ENCODE measurements at places on chromosomes 13 and 19.

DNA sequence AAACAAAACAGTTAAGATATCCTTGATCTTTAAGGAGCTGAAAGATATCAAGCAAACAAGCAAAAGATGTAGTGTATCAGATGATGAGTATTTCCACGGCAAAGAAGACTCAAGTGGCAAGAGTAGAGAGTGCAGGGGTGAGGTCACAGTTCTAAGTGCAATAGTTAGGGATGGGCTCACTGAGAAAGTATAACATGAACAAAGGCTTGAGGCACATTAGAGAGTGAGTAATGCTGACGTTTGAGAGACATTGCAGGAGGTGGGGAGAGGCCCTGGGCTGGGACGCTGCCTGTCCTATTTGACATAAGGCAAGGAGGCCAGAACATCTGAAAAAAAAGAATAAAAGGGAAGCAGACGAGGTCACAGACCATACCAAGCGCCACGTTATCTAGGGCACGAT, 1.4 kb downstream of the DUXA start:
- no peak for DNase-seq

DNA sequence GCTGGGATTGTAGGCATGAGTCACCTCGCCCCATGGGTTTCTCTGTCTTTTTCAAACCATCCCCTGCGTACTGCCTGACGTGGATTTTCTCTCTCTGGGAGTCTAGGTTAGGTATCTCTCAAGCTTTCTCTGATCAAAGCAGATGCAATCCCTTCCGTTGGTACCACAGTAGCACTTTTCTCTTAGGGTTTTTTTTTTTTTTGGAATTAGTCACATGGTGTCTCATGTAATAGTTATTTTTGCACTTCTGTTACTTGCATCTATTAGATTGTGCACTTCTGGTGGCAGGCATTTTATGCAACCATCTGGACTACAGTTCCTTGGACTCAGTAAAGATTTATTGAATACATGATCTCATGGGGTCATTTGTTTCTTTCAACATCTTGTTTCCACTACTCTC, 72.1 kb downstream of the GPC6 start:
- DNase-seq = no peak

DNA sequence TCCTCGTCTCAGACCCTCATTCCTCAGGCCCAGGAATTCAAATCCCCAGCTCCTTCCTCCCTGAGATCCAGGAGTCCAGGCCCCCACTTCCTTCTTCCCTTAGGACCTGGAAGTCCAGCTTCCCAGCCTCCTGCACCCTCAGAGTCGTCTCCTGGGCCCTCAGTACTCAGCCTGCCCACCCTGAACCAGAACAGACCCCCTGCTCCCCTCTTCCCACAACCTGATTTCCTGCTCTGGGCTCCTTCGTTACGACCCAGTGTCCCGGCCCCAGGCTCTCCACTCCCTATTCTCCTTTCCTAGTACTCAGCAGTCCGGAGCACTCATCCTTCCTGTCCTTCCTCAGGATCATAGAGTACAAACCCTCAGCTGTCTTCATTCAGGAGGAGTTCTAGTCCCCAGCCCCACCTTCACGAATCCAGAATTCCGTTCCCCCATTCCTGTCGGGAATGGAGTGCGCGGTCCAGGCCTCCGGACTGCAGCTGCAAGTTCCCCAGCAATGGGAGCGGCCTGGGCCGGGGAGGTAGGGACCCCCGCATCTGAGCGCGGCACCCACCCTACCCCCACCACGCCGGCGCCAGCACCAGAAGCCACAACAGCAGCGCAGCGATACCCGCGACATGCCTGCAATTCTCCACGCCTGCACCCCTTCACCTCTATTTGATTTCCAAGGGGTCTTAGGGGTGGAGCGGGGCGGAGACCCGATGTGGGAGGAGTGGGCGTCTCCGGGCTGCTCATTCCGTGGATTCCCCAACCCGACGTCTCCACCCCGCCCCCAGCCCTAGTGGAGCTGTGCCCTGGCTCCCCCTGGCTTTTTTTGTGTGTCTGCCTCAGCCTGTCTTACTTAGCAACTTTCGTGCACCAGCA, 12.7 kb downstream of the EGLN2 start:
- DNase-seq = no peak

GRCh38 chr19:18594824-18595373, 6.3 kb downstream of the REX1BD start:
- DNase-seq = peak; percentile 51

DNA sequence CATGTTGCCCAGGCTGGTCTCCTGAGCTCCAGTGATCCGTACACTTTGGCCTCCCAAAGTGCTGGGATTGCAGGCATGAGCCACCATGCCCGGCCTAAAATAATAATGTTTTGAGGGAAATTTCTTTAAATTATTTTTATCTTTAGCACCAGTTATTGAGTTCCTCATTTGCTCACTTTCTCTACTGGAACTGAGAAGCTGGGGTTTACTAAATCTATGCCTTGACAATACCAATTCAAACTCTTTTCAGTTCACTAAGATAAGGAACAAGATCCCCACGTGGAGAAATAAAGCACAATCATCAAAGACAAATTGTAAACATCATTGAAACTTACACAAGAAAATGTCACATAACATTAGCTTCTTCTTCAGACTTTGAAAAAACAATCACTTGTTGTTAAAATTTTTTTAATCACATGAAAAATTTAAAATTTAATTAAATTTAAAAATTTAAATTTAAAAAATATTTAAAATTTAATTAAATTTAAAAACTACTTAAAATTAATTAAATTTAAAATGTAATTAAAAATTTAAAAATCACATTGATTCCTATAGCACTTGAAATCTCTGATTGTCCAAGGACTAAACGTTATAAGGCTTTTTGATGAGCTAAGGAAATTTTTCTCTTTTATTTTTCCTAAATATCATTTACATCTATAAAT, 25.2 kb upstream of the XPO4 start:
- no peak for DNase-seq

GRCh38 chr19:46356149-46357055, 9.5 kb downstream of the PPP5C start:
- no peak for DNase-seq

GRCh38 chr19:10517361-10517759, at the start of gene S1PR5:
Gene S1PR5 (minus strand): TSS chr19:10517447. CDS start chr19:10515011, 2,436 bp downstream.
- DNase-seq = peak; percentile 57

GRCh38 chr19:10270616-10271394, at the start of gene ICAM1:
Gene ICAM1 (plus strand): TSS chr19:10271120. CDS start chr19:10271160, 40 bp downstream.
- no peak for DNase-seq

DNA sequence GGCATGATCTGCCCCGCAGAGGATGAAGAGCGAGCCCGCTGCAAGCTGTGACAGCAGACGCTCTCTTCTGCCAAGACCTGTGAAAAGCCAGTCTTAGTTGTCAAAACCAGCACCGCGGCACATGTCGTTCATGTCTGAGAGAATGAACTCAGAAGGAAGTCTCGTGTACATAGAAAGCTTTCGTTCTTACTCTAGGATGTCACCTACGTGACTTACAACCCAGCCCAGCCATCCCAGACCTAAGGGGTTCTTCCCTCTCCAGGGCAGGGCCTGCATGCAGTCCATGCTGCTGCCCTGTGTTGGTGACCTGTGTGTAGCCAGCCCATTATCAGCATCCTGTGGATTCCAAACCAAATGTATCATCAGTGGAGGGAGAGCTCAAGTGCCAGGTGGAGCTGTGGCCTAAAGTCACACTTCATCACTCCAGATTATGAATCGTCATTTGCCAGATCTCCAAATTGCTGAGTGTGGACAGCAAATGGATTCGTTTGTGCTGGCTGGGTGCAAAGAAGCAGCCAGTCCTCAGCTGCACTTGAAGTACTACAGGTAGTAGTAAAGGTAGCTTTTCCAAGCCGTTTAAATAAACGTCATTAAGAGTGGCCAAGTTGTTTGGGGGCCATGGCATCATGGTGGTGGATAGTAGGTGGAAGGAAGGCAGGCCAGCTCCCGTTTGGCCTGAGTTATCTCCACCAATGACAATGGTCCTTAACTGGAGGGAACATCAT, 73.9 kb upstream of the GPR183 start:
- DNase-seq = no peak

- no peak for DNase-seq
Measured at GRCh38 chr13:109389892-109390345, 396.5 kb downstream of the IRS2 start.
